Hematopoietic multipotent progenitor cell treated with erythropoietin and hydrocortisone succinate and interleukin-3 and kit ligand, for 8 days (in vitro differentiated cells): ENCODE measurements at places on chromosomes 1 and 21.

DNA sequence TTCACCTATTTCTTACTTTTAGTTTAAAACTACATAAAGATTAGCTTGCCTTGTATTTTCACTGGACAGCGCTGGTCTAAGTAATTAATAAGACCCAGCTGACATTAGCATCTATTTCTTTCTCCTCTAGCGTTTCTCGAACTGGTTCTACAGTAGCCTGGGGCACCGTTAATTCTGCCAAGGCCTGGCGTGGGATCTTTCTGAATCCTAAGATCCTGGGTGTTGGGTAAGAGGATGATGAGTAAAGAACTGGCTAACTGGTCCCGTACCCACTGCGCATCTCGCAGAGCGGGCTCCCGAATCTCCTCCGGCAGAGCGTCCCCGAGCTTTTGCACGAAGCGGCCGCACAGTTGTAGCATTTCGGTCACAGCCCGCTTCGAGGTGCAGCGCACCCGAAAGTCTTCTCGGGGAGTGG lies 309 bp downstream of the NSL1 start:
- no peak for DNase-seq

DNA sequence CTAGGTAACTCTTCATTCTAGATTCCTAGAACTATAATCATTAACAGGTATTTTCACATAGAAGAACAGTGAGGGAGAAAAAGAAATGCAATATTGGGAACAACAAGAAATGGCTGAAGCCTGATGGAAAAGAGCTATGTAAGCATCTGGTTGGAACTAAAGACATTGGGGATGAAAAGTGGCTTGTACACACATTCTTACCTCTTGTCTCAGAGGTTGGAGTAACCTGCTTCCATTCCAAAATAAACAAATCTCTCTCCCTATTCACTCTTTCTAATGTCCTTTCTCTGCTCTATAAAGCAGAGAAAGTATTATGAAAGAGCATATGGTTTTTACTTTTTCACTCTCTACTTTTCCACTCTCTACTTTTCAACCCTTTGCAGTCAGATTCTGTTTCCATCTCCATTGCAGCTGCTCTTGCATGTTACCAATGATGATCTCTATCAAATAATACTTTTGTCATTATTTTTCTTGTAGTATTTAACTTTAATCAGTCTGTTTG lies 37.5 kb downstream of the CMPK1 start:
- no peak for DNase-seq

- DNase-seq, result no peak
Observed at GRCh38 chr21:36246080-36246631, 73.8 kb upstream of the MORC3 start.

DNA sequence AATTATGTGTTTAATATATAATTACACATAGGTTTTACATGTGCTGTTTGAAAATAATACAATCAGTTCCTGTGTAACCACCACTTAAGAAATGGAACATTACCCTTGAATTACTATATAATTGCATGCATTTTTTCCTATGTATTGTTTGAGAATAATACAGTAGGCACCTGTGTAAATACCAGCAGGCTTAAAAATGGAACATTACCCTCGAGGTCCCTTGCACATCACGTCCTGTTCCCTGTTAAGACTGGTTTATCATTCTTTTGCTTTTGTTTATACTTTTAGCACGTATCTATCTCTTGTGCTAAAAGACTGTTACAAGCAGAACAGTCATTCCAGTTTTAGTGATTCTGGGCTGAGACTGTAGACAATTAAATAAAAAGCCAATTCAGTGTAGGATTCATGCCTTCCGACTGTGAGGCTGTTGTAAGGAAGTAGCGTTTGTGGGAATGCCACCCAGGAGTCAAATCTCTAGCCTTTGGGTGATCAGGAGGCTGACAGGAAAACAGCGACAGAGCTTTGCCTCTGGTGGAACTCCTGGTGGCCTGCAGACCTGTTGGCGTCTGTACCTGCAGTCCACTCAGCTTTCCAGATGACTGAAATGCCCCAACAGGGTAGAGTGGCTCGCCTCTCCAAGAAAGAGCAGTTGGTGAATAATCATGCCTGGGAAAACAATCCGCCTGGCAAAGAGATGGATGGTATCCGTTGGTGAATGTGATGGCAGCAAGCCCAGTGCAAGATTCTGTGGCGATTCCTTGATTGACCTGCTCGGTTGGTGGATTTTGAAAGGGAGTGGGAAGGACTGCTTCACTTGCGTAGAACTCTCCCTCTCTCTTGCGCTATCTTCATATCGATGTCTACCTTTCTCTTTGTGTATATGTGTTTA lies 58.0 kb downstream of the DISC1 start:
- no peak for DNase-seq

- DNase-seq, result no peak
Observed at GRCh38 chr1:188906921-188907641, 1570.6 kb downstream of the BRINP3 start.
